ENCODE measurements at places on chromosomes 5 and 9.
A peak's percentile ranks its signal among the peaks of the same experiment; 100 is the strongest.

DNA sequence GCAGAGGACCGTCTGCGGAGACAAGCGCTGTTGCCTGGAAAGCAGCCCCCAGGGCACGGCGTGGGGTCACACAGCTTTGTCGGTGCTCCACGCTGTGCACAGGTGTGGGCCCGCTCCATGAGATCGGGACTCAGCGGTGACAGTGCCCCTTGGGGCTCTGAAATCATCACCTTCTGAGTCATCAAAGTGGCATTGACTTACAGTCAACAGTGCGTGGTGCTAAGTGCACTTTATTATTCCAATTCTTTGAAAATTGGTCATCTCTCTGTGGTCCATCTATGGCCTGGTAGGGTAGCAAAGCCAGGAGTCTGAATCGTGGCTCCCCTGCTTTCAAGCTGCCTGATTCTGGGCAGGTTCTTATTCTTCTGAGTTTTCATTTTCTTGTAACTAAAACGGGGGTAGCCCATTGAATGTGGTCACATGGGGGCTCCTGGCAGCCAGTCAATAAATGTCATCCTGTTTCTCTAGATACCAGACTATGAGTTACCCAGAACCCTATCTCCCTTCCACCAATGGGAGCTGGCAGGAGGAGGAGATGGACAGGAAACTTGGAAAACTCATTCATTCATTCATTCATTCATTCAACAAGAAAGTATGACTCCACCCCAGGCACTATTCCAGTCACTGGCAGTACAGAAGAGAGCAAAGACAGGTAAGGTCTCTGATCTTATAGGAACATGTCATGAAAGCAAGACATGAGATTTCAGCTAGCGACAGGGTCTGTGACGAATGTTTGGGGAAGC, 20.3 kb upstream of the UNC5A start:
- DNase-seq: no peak

DNA sequence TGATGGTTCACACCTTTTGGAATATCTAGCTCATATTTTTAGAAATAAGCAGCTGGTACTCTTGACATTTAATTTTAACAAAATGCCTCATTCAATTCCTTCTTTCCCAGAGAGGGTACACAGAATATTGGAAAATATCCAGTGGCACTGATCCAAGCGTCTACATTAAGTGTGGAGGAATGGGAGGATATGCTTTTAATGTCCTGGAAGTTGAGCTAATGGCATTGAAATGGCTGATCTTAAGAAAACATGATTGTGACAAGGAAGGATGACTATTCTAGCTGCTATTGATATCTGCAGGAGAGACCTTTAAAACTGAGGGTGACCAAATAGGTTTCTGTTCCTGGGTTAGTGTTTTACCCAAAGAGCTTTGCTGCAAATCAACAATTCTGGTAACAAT, 30.0 kb downstream of the ZNF366 start:
- no peak for DNase-seq

DNA sequence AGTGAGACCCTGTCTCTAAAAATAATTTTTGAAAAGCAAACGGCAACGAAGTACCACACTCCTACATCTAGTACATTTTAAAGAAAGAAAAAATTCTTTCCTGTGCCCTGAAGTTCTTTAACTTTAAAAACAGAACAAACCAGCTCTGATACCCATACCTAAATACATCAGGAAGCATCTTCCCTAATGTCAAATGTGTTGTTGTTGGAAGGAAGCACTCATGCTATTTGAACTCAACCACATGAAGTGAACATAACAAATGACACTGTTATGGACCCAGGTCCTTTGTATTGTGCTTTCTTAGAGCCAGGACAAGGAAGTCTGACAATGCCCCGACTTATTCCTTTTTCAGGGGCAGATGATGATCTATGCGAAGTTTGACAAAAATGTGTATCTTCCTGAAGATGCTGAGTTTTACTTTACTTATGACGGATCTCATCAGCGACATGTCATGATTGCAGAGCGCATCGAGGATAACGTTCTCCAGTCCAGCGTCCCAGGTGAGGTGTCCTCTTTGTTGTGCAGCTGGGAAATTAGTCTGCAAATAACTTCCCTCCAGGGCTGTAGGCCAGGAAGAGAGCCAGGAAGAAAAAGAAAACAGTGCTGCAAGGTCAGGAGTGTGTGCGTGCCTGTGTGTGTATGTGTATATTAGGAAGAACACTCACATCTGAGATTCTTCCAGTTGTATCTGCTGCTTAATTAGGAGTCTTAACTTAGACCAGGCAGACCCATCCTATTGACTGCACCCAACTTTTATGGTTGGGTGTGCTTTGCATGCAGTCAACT, 123.7 kb downstream of the ARHGEF28 start:
- peak; percentile 57 for DNase-seq

DNA sequence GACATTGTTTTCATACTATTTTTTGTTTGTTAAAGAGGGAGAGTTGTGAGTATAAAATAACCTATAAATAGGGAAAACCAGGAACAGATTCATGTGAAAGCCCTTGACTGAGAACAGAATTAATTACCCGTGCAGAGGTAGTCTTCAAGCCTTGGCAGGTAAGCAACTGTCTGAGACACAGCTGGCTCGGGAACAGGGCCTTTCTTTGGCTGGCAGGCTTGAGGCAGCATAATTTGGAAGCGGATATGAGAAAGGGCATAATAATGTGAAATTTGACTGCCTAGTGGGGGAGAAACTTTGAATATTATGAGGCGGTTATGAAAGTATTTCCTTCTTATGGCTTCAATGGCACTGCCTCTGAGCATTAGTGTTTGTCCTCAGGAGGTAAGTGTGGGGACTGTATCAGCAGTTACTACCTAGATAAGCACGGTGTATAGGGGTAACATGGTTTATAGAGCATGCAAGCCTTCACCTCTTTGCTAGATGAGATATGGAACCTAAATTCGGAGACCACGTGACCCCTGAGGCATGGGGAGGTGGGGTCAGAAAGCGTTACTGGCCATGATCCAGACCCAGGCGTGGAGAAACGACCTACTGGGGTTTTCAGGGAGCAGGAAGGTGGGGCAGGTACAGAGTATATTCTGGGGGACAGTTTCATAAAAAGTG, 210.2 kb upstream of the GAS1 start:
- no peak for DNase-seq

DNA sequence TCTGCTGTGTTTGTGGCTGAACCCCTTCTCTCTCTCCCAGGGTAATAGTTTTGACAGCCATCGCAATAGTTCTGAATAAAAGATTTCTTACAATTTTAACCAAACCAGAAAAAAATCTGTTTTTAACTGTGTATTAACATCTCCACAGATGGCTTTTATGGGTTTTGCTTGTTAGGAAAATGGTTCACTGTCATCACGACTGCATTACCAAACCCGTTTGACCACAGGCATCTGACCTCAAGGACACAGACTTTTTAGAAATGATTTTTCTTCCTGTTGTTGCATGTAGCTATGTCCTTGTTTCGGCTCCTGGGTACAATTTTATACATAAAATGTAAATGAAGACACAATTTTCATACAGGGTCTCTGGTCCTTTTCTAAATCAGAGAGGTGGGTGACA, 316.1 kb downstream of the IRX1 start:
- no peak for DNase-seq

- no peak for DNase-seq
These were observed 17.5 kb downstream of the ANKRD33B start for GRCh38 chr5:10581424-10581748.

- DNase-seq: no peak
These were observed 87.9 kb upstream of the MAMDC2 start for GRCh38 chr9:69955536-69956355.

GRCh38 chr9:133374612-133375115, 1.2 kb downstream of the SURF4 start:
- DNase-seq: no peak
